Activated CD8-positive, alpha-beta memory T cell treated with anti-CD3 and anti-CD28 coated beads for 24 hours (primary cell): ENCODE measurements at places on chromosomes 12 and 14.

- peak; percentile 81 for DNase-seq
Observed at GRCh38 chr12:7989827-7990491, 42.6 kb upstream of the FOXJ2 start.

GRCh38 chr12:62933602-62934238, 1.2 kb downstream of the PPM1H start:
- no peak for DNase-seq

DNA sequence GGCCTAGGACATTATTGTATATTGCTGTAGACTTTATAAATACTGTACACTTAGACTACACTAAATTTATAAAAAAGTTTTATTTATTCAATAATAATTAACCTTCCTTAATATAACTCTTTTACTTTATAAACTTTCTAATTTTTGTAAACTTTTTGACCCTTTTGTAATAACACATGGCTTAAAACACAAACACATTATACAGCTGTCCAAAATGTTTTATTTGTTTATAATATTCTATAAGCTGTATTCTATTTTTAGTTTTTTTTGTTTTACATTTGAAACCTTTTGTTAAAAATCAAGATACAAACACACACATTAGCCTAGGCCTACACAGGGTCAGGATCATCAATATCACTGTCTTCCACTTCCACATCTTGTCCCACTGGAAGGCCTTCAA, 190.0 kb downstream of the BMP4 start:
- DNase-seq: no peak

DNA sequence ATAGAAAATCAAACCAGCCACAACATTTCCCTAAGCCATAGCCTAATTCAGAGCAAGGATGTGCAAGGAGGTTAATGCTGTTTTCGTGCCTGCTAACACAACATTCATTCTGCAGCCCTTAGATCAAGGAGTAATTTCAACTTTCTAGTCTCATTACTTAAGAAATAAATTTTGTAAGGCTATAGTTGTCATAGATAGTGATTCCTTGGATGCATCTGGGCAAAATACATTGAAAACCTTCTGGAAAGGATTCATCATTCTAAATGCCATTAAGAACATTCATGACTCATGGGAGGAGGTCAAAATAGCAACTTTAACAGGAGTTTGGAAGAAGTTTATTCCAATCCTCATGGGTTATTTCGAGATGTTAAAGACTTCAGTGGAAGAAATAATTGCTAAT, 283.2 kb downstream of the RPAP3 start:
- no peak for DNase-seq

- no peak for DNase-seq
Observed at GRCh38 chr14:77039285-77040058, 11.0 kb upstream of the IRF2BPL start.

DNA sequence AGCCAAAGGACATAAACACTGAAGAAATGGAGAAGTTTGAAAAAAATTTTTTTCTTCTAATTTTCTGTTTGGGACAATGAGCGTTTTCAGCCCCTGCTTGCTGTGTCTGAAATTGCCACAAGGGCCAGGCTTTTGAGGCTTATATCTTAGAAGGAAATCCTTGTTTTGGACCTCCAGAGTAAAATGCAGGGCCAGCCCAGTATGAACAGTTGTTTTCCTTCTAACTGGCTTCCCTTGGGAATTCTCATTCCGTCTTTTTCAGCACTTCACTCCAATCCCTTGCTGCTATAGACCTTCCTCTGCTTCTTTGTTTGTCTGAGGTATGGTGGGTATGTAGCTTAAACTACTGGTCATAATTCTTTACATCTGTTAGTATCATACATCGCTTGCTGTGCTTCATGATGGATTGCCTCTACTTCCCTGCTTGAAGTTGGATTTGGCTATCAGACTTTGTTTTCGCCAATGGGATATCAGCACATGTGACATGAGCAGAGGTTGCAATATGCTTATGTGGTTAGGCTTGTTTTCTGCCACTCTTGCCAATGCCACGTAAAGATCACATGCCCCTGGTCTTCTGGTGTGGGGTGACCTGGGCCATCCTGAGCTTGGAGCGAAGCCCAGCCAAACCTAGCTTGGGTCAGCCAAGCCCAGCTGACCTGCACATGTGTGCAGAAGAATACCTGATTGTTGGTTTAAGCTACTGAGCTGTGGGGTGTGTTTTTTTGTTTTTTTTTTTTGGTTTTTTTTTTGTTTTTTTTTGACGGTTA, 64.7 kb downstream of the AVPR1A start:
- DNase-seq: no peak

DNA sequence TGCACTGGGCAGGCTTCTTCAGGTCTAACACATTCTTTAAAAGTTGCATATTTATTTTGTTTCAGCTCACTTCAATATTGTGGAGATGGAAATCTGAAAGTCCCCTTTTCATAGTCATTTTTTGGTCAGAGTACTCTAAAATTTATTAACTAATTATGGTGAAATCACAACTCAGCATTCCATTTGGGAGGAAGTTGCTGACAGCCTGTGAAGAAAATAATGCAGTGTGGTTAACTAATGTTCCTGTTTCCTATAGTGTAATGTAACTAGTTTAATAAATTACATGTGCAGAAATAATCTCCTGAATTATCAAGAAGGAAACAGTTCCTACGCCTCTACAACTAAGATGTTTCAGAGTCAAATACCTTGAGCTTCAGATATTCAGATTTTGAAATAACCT, 17.1 kb downstream of the LRFN5 start:
- DNase-seq: no peak

GRCh38 chr14:63406333-63406732, 87.6 kb upstream of the GPHB5 start:
- no peak for DNase-seq

DNA sequence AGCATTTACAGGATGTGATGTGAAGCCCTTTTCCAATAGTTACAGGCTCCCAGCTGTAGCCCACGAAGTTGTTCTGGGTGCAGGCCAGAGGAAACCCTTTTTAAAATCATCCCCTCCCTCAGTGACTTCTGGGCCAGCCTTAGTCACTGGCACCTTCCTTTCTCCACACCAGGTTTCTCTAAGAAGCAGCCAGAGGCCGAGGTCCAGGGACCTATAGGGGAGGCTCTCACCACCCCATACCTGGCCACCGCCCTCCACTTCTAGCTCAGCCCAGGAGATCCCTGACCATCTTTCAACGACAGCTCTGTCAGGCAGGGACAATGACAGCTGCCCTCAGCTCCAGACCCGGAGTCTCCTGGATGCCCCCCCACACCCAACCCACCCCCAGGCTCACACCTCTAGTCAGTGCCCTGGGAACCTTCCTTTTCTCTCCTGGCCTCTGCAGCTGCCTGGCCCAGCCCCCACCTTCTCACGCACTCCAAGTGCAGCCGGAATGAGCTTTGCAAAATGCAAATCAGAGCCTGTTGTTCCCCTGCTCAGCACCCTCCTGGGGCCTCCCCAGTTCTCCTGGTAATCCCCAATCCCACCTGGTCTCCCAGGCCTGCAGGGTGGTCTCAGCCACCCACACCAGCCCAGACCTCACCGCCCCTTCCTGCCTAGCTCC, 46.7 kb downstream of the TESC start:
- DNase-seq: no peak

- DNase-seq: no peak
Observed at GRCh38 chr12:19624491-19624890, 185.2 kb downstream of the AEBP2 start.

DNA sequence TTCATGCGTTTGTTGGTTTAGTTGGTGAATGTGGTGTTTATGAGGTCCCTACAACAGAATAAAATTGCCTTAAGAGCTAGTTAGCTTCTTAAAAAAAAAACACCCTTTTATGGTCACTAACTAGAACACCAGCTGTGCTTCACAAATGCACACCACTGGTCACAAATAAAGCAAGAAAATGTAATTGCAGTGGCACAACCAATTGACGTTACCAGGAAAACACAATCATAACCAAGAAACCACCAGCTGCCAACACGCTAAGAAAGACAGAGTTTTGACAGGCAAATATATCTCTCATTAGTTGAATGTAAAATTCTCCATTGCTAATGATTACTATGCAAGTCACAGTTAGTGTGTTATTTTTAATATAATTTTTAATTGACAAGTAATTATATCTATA, 389.9 kb downstream of the ADAMTS20 start:
- DNase-seq: no peak

- no peak for DNase-seq
Observed at GRCh38 chr12:25950329-25951115, 8.0 kb upstream of the RASSF8 start.

- no peak for DNase-seq
Observed at GRCh38 chr12:31521964-31522363, 69.0 kb downstream of the DENND5B start.

GRCh38 chr14:91466192-91466591, 43.9 kb downstream of the PPP4R3A start:
- DNase-seq: no peak

DNA sequence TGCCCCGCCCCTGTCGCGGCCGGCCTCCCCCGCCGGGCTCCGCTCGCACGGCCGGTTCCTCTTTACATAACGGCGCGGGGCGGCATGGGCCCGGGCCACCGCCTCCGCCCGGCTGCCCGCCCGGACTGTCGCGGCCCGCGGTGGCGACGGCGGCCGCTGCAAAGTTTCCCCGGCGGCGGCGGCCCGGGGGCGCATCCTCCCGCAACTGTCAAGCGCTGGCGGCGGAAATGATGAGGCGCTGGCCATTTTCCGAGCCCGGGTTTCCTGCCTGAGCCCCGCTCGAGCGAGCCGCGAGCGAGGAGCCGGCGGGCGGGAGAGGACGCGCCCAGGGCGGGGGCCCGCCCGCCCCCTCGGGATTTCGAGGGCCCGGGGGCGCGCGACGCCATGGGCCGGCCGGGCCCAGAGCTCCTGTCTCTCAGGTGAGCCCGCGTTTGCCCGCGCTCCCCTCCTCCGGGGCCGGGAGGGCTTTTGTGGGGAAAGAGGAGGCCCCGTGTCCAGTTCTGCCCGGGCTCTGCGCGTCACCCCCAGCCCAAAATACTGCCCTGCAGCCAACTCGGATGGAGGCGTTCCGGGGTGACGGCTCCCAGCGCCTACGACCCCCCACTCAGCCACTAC, at the start of gene SH2B3:
Gene SH2B3, plus strand, starts transcription at position 65 of the 615 bp plus-strand sequence. CDS start 12,223 bp downstream, outside the sequence.
- DNase-seq: no peak

DNA sequence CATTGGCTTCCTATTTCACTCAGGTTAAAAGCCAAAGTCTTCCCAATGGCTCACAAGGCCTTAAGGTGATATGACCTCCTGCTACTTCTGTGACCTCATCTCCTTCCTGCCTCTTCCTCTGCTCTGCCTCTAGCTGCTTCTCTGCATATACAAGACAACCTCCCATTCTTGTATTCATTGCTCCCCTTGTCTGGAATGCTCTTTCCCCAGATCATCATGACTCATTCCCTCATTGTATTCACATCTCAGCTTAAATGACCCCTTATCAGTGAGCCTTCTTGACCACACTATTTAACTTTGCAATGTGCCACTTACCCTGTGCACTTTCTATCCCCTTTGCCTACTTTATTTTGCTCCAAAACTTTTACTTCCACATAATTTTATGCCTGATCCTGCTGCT, 90.2 kb downstream of the PPP1R12A start:
- no peak for DNase-seq

DNA sequence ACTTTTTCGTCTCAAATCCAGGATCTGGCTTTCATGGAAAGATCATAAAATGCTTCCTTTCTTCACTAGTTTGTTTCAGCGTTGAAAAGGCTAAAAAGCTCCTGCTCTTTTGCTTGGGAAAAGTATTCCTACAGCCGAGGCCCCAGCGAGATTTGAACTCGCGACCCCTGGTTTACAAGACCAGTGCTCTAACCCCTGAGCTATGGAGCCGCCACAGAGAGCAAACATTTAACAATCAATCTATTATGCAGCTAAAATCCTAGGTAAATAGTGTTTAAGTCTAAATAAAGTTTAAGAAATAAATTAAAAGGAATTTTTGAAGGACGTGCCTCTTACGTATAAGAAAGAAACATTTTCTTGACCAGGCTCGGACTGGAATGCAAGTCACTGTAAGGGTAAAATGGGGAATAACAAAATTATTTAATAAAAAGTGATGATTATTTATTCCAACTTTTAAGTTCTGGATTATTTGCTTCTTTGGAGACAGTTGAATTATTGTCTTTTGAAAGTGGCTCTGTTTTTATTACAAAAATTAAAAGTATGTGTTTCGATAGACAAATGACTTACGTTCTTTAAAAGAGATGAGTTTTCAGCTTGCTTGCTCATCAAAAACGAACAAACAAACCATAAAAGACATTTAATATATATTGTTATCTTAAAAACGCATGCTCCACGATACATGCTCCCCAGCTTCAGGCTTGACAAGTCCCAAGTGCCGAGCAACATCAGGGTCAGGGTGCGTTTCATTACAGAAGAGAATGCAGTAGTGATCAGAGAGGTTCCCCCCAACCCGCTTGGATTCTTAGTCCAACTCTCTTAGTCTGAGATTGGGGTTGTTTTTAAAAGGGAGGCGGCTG, 10.2 kb downstream of the OR6S1 start:
- peak; percentile 82 for DNase-seq

DNA sequence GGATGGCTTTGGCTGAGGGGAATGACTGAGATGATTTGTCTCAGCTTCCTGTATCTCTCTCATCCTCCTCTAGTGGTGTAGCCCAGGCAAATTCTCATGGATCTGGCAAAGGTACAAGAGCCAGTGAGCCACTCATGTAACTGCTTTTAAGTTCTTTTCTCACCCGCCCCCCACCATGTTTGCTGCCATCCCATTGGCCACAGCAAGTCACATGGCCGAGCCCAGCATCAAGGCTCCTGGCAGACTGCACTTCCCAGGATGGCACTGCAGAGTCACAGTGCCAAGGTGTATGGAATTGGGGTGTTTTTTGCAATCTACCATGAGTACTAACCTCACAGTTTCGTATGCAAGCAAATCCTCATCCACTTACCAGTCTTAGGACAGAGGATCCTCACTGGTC, 50.9 kb downstream of the CHST11 start:
- no peak for DNase-seq

DNA sequence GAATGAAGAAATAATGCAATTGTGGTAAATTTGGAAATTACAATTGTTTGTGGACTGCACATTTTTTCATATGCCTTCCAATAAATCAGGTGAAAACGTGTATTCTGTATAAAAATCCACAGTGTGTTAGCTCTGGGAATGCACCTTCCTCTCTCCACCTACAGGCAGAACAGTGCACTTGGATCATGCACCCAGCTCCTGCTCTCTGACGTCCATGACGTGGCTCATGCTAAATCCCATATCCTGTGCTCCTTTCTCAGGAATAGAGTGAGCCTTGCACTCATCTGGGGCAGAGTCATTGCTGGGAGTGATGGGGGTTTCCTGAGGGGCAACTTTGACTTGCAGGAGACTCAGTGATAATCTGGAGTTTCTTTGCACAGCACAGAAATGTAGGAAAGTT, 1282.1 kb downstream of the TMEM121 start:
- DNase-seq: no peak

DNA sequence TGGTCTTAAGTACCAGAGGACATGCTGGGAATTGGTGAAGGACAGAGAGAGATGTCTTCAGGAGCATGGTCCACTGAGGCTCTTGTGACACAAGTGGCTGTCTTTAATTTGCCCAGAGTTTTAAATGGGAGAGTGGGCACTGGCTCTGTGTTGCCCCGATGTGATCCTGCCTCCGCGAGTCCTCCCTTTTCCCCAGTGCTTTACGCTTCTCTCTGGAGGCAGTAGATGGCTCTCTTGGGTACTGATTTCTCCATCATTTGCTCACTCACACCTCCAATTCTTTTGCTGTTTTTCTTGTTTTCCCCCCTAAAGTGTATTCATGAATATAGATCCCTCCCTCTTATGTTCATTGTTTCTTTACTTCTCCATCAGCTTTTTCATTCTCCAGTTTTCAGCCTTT, 74.3 kb downstream of the EMP1 start:
- no peak for DNase-seq

- DNase-seq: peak; percentile 68
Observed at GRCh38 chr12:10406725-10407124, 2.8 kb downstream of the KLRC4 start.

GRCh38 chr14:102235275-102235897, 69.6 kb downstream of the MOK start:
- peak; percentile 88 for DNase-seq

GRCh38 chr14:91331721-91332120, 85.9 kb downstream of the CCDC88C start:
- DNase-seq: no peak
